ENCODE measurements at places on chromosomes 3 and 15.

DNA sequence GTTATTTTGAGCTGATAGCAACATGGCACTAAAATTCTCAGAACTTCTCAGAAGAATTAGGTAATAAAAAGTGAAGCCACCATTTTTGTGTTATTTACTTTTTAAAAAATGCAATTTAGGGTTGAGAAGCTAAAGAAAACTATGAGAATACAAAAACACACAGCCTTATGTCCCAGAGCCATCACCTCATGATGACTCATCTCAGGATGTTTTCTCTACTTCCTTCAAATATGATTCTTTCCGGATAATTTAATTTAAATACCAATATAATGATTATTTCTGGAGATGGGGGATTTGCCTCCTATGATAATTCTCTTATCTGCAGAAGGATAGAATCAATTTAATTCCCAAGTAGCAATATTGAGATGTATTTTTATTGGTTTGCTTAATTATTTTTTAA is 105.6 kb upstream of the BFSP2 start:
- DNase-seq = peak; percentile 8

GRCh38 chr3:59559721-59560435 is 510.1 kb upstream of the CFAP20DC start:
- DNase-seq = peak; percentile 76

GRCh38 chr3:152780553-152780952 is 54.4 kb upstream of the P2RY1 start:
- no peak for DNase-seq

DNA sequence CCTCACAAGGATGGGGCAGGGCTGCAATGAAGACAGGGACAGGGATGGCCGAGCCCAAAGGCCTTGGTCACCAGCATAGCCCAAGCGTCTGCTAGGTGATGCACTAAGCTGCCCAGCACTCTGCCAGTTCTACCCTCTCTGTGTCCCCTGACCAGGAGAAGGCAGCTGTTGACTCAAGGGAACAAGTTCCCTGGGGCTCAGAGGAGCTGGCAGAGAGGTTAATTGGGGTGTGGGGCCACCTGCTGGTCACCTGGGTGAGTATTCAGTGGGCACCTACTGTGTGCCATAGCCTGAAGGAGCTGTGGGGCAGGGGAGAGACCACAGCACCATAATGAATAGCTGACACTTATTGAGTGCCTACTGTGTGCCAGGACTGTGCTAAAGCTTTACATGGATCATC is 22.0 kb upstream of the DOCK3 start:
- DNase-seq = no peak

DNA sequence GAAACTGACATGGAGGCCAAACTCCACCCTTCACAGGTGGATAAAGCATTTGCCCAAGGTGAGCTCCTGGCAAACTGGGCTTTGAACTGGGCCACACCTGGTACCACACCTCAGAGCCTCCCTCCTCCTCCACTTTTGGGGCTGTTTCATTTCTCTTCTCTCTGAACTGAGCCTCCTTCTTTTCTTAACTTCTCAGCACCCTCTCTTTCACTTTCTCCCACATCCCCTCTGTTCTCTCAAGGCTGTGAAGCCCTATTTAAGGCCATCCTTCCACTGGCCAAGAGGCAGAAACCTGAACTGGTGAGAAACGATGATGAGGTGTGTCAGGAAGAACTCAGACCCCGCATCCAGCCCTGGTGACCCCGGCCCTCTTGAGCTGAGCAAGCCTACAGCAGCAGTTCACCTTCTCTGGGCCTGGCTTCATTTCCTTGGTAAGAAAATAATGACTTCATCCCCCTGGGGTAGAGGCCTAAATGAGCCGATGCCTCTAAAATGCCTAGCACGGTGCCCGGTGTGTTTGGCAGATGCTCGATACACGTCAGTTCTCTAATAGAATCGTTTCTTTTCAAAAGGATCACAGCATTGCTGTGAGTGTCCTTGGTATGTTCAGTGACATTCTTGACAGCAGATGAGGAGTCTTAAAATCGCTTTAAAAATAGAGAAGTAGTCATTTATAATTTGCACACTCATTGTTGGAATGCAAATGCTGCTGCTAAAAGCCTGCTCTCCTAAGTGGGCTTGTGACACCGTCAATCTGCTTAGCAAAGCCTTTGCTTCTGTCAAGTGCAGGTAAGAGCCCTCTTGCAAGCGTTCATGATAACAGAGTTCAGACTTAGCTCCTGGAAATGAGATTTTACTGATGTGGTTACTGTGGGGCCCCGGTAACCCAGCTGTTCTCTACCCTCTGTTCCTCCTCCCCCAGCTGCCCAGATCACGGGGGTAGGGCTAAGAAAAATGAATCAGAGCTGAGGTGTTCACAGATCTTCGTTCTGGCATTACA is 97.7 kb upstream of the ATP2B2 start:
- DNase-seq = no peak

- DNase-seq = no peak
Observed at GRCh38 chr15:100461049-100461448, 67.7 kb downstream of the CERS3 start.

GRCh38 chr15:33048255-33048654 is 146.3 kb downstream of the FMN1 start:
- no peak for DNase-seq

DNA sequence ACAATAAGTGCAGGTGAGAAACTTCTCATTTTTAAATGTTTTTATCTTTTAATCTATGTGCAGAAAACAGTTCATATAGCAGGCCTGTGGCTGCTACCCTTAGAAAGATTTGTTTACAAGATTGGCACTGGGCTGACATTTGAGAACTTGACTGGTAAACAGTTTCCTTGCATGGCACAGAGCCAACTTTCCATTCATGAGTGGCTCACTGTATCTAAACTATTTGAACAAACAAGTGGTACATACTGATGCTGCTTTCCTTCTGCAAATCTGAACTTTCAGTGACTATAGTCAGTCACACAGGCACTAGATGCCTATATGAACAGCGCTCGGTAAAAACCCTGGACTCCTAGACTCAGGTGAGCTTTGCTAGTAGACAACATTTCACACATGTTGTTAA is 6.3 kb upstream of the GTPBP8 start:
- no peak for DNase-seq

DNA sequence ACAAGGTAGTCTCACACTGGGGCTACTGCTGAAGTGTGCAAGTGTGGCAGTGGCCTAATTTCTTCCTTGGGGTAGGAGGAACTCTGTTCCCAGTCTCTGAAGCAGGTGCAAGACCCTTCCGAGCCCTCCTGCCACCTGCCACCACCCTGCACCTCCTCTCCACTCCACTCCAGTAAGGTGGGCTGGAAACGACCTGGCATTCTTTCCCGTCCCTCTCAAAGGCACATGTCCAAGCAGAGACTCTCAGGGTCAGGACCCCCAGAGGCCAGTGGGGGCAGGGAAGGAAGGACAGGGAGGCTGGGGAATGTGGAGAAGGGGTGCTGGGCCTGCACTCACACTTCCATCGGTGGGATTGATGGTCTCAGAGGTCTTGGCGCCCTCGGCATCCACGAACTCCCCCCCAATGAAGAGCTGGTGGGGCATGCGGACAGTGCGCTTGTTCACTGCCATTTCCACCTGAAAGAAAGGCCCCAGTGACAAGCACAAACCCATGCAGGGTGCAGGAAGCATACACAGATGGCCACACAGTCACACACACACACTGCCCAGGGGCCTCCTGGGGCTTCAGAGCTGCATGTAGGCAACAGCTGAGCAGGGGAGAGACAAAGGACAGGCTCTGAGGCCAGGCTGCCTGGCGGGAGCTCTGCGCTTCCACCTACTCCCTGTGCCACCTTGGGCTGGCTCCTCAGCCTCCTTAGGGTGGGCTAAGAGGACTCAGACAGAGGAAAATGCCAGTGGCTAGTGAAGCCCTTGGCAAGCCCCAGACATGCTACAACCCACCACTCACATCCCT is 43.8 kb downstream of the ALDH1L1 start:
- DNase-seq = no peak

DNA sequence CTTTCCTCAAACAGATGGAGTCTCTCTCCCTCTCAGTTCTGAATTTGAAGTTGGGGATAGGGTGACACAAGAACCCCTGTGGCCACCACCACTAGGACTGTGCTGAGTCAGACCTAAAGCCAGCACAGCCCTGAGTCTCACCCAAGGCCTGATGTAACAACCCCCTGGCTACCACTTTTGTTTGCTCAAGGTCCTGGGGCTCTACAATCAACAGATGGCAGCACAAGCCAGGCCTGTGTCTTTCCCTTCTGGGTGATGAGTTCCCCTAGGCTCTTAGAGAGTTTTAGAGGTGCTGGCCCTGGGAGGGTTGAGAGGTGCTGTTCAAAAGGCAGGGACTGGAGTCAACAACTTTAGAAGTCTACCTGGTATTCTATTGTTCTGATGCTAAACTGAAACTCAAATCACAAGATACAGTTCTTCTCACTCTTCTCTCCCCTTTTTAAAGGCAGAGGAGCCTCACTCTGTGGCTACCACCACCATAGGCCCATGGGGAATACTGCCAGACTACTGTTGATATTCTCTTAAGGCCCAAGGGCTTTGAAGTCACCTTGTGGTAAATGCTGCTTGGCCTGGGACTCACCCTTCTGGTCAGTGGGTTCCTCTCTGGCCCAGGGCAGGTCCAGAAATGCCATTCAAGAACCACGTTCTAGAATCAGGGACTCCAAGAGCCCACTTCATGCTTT is 6.5 kb downstream of the OR5K4 start:
- no peak for DNase-seq

DNA sequence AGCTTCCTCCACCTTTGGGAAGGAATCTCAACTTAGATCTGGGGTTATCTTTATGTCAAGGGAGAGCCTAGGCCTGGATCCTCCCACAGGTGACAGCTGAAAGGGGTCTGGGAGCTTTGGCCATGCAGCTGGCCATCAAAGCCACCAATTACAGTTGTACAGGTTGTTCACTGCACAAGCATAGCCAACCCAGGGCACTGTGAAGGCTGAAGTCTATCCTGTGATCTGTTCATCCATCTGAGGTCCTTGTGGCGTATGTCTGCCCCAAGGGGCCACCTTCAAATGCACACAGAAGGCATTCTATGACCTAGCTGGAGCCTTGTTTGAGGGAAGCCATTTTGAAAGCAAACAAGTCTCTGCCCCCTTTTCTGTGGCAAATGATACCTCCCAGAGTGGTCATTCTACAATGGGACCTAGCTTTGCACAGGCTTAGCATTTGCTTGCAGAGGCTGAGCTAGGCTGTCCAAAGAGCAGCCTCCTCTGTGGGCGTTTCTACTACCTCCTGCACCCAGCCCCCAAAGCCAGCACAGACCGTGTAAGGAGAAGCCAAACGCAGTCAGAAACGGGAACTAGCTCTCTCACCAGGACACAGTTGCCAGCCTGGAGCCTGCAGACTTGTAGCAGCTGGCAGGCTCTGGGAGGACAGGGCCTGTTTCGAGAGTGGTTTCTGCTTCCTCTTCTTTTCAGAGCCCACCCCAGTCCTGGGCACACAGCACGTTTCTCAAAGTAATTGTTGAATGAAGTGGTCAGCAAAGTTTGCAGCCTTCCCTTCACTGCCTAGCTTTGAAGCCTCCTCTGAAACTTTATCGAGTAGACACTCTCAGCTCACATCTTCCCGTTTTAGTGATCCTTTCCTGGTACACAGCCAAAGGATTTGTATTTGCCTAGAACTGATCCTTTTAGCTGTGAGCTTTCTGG is 157.3 kb upstream of the SMAD3 start:
- peak; percentile 29 for DNase-seq

DNA sequence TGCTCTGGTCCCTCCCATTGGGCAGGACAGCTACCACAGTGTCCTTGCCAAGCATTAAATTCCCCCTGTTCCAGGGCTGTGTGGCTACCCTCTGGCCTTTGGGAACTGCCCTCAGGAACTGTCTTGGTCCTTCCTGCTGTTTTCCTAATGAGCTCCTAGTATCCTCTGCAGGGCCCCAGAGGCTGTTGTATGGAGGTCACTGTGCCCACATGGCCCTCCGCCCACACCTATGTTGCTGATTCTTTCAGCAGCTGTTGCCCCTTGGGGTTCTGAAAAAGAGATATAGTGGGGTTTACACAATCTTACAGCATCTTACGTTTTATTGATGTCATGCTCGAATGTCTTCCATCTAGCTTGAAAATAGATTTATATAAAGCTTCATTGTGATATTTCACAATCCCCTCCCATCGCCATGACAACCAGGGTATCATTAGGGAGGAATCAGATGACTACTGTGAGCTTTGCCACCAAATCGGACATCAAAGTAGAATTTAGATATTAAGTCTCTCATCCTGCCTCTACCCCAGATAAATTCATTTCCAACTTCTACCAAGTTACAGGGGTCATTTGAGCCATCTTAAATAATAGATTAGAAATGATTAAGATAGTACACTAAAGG is 97.1 kb upstream of the NR2E3 start:
- DNase-seq = no peak

GRCh38 chr3:48440590-48440958 is 517 bp downstream of the TMA7 start:
- peak; percentile 24 for DNase-seq

- no peak for DNase-seq
Observed at GRCh38 chr3:23798456-23798855, 7.3 kb upstream of the UBE2E1 start.

DNA sequence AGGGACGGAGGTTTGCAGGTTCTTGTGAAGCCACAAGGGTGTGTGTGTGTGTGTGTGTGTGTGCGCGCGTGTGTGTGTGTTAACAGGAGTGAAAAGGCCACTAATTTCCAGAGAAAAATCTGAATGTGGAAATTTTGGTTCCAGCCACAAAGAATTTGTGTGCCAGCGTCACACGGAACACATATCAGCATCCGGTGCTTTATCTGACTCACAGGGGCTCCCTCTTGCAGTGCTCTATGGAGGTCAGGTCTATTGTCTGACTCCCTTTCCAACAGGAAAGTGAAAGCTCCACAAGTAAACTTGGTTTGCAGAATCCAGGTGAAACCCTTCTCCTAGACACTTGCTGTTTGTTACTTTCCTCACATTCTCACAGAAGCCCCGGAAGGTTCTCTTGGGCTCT is 6.2 kb downstream of the CLDN11 start:
- DNase-seq = no peak

- no peak for DNase-seq
Observed at GRCh38 chr3:106160396-106160795, 291.6 kb upstream of the CBLB start.

- no peak for DNase-seq
Observed at GRCh38 chr15:39914977-39915376, 5.1 kb downstream of the GPR176 start.

DNA sequence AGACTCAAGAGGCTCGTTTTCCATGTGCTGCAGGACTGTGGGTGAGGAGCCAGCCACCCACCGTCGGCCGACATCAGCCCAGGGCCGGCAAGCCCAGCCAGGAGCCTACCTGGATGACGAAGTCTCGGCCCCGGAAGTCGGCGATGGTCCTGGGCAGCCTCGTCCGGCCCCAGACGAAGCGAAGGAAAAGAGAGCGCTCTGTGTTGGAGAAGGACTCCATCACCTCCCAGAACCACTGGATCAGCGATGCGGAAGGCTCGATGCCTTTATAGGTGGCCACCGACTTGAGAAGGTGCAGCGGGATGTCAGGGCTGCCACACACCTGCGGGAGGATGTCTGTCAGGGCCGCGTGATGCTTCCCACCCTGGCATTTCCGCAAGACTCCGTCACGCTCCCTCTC is 13.8 kb upstream of the OCA2 start:
- no peak for DNase-seq

GRCh38 chr3:146634346-146634745 is 29.2 kb upstream of the PLSCR5 start:
- DNase-seq = no peak

GRCh38 chr3:188362405-188362831 is 208.5 kb downstream of the LPP start:
- DNase-seq = no peak

GRCh38 chr3:127791221-127791913 is 30.9 kb downstream of the MGLL start:
- DNase-seq = peak; percentile 50

- DNase-seq = peak; percentile 47
Observed at GRCh38 chr3:101011136-101011535, 17.9 kb upstream of the ABI3BP start.

- DNase-seq = no peak
Observed at GRCh38 chr3:176032043-176032442, 1165.2 kb downstream of the TBL1XR1 start.
